Left forelimb (tissue), 1 donor: ENCODE measurements at places on chromosomes 6 and 20.

- DNase-seq, result peak; percentile 83
Measured at GRCh38 chr6:162964488-162965140, 236.8 kb downstream of the PACRG start.

GRCh38 chr6:116884530-116884929 lies 7.5 kb downstream of the RFX6 start:
- DNase-seq, result no peak

DNA sequence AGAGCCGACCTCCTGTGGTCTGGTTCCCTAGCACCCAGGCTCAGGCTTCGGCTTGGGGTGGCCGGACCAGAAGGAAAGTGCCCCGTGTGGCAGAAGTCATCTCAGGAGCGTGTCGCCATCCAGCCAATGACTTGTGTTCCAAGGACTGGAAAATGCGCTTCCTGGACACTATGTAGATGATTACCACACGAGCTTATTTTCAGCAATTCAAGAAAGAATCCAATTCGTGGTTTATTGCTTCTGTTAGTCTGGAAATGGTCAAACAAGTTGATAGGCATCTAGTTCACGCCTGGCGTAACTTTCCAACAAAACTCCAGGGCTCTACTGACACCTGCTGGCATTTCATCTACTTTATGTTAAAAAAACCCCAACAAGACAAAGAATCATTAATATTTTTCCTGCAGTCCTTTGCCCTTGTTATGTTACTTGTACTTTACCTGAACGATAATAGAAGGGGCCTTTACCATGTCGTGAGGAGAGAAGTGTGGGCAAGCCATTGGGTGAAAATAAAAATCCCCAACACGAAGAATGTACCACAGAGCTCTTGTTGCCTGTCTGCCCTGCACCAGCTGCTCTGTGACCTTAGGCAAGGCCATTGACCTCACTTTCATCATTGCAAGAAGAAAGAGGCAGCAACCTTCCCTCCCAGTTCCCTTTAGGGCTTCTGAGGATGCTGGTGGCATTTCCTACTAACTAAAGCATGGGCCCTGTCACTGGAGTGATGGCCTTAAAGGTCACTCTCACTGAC lies 154.7 kb upstream of the LAMP5 start:
- no peak for DNase-seq

- no peak for DNase-seq
Measured at GRCh38 chr6:29426654-29427053, 11.9 kb downstream of the OR12D1 start.

DNA sequence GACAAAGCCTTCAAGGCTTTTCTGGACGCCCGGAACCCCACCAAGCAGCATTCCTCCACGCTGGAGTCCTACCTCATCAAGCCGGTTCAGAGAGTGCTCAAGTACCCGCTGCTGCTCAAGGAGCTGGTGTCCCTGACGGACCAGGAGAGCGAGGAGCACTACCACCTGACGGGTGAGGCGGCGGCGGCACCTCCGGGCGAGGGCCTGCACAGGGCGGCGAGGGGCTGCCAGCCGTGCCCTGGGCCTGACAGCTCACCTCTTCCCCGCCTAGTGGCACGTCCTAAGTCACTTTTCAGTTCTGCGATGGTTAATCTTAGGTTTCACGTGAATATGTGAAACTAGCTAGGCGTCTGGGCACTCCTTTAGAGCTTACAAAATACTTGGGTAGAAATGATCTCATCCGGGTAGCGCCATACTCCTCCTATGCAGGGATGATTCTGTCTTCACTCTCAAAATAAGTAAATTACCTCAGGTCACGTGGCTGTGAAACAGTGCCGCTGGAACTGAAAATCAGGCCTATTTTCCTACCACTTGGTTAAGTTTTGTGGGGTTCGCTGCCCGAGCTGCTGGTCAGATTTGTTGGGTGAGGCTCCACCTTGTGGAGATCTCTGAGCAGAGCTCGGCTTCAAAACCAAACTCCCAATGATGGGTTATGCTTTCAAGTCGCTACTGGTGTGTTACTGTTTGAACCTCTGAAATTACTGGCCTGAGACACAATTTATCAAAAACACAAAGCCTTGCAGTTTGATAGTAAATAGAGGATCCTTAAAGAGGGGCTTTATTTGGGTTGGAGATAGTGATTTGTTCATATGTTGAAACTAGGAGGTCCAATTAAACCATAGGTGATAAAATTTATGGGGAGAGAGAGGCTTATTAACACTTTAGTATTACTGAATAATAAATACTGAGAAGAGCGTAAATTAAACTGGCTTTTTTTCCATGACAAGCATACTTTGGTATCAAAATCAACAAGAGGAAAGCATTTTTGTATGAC lies 15.5 kb upstream of the CLDN20 start:
- peak; percentile 72 for DNase-seq

- no peak for DNase-seq
Measured at GRCh38 chr6:168858926-168859325, 394.7 kb downstream of the THBS2 start.
